ENCODE measurements at places on chromosomes 4 and X.

GRCh38 chr4:105859233-105859632, 36.0 kb upstream of the NPNT start:
- peak; percentile 64 for DNase-seq

DNA sequence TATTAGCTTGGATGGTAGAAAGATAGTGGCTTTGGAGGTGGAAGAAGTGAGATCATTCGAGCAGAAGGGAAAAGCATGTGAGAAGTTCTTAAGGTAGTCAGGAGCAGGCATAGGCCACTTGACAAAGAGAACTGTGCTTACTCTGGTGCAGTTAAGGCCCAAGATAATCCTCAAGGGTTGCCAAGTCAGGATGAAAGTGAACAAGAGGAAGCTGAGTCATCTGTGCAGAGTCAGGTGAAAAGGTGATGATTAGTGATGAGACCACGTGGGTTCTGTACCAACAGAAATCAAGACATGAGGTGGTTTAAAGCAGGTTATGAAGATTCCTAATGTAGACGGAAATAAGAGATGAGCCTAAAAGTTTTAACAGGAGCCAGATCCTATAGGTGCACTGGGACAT, 369.8 kb downstream of the DTHD1 start:
- DNase-seq, result no peak

DNA sequence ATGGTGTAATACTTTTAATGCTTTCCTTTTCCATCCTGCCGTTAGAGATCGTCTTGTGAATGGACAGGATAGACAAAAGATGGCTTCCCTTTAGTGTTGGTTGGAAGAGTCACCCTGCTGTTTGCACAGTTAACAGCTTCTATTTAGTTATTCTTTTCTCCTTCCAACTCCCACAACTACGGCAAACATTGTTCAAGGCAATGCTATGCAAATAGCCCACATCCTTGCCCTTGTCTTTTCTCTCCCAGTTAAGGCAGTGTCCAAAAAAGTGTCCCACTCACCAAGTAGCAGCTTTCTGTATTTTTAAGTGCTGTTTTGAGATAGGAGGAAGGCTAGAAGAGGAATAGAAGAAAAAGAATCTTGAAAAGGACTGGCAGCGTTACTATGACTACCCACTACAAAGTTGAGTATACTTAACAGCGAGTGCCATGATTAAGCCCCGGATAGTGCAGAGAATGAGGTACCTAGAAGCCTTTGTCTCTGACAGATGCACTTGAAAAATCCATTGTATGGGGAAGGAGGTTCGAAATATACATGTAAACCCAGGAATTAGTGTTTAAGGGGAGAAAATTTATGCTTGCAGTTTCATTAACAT, 12.1 kb upstream of the RUFY3 start:
- DNase-seq, result no peak

- DNase-seq, result no peak
Observed at GRCh38 chrX:13151828-13152517, 107.6 kb upstream of the FAM9C start.

DNA sequence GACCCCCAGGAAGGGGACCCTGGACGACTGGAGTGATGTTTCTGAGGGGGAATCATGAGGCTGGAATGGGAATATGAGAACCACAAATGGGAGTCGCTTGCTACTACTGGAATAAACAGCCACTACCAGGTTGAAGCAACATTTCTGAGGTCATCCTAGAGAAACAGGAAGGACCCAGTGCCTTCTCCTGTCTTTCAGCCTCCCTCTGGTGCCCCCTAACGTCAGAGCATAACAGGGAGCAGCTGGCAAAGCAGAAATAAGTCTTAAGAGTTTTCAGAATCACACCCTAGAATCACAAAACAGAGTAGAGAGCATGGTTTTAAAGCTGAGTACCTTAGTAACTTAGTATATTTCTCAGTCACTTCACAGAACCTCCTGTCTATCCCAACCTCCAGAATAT, 347.8 kb upstream of the PITX2 start:
- DNase-seq, result peak; percentile 54

DNA sequence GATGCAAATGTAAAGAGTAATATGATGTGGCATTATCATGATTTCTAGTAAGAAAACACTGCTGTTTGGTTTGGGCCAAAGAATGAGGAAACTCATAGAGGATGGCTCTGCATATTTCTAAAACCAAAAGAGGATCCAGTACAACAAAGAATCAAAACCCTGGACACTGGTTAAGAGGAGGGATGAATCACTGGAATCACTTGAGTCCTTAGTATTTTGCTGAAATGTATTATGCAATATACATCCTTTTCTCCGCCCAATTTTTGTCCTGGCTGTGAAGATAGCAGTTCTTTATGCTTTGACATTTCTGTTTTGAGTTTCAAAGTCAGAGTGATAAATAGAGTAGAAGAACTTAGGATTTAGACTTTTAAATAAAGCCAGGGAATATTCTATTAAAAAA, 345.9 kb downstream of the PACRGL start:
- no peak for DNase-seq

GRCh38 chrX:148214786-148215185, 233.6 kb downstream of the FMR1NB start:
- DNase-seq, result no peak

- DNase-seq, result no peak
Observed at GRCh38 chrX:52216541-52216940, 31.9 kb downstream of the MAGED4 start.

- no peak for DNase-seq
Observed at GRCh38 chr4:123284168-123284567, 112.4 kb upstream of the SPRY1 start.

- DNase-seq, result no peak
Observed at GRCh38 chr4:98150092-98150761, 7.0 kb upstream of the STPG2 start.

GRCh38 chrX:29453333-29453732, 762.0 kb upstream of the MAGEB2 start:
- no peak for DNase-seq

DNA sequence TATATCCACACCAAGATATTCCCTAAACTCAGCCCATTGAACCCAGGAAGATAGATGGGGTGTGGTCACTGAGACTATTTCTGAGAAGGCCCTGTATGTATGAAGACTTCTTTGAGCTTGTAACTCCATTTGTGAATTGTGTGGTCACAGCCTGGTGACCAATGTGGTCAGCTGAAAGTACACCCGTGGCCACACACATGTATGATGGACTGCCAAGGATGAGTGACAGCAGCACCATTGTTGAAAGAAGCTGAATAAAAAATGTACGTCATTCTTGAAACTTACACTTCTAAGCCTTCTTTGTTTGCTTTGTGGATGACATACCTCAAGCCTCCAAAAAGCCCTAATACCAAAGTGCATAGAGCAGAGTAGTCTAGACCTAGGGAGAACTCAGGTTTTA, 581.4 kb downstream of the RAB28 start:
- no peak for DNase-seq

- DNase-seq, result no peak
Observed at GRCh38 chr4:129971419-129971818, 875.5 kb downstream of the C4orf33 start.

DNA sequence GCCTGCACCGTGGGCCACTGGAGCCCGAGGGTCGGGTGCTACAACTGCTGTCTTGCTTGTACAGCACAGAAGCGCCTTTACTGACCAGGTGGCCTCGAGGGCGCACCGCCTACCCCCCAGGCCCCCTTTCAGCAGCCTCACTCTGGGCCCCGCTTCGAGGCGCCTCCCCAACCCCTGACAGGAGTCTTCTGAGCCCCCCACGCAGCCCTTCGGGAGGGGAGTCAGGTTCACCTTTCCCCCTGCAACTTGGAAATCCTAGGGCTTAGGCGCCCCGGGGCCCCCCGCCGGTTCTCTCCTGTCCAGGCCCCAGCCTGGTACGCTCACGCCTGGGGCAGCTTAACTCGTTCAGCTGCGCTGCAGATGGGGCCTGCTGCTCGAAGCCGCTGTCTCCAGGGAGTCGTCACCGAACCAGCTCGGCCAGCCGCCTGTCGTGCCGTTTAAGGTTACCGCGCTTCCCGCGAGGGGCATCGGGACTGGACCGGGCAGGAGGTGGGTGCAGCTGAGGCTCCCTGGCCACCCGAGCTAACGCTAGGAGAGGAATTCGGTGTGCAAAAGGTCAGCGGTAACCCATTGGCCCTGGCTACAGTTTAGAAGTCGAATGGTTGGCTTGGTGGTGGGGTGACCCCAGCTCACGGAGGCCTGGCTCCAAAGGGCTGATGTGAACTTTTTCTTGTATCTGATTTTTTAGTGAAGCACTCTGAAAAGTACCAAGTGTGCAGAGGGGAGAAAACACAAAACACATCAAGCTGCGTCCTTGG, 58.9 kb upstream of the BCOR start:
- no peak for DNase-seq

DNA sequence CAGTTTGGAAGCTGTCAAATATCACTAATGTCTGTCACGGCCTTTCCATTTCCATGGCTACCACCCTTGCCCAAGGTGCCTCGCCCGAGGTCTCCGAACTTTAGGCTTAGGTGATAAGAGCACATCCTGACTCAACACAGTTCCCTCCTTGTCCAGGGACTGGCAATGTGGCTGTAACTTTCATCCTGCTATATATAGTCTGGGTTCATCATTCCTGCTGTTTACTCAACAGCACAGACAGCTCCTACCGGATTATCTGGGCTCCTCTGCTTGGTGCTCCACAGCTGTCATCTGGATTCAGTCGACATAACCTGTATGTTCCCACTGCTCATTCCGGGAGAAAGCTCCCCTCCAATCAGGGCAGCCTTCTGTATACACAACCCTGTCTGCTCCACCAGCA, 51.2 kb downstream of the GATB start:
- DNase-seq, result no peak

DNA sequence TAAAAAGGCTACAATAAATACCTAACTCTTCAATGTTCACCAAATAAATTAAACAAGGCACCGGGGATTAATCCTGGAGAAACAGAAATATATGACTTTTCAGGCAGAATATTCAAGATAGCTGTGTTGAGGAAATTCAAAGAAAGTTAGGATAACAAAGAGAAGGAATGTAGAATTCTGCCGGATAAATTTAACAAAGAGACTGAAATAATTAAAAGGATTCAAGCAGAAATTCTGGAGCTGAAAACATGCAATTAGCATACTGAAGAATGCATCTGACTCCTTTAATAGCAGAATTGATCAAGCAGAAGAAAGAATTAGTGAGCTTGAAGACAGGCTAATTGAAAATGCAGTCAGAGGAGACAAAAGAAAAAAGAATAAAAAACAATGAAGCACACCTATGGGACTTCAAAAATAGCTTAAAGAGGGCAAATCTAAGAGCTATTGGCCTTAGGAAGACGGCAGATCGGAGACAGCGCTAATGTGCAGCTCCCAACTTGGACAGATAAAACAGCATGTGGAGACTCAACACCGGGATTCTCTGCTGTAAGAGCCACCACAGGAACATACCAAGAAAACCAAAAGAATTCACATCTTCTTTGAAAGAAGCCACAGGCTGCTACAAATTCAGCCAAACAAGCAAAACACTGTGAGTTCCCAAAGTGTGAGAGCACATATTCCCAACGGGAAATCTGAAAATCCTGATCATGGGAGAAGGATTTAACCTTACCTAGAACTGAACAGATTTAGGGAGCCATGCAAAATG, 1290.9 kb downstream of the PCDH18 start:
- DNase-seq, result no peak

DNA sequence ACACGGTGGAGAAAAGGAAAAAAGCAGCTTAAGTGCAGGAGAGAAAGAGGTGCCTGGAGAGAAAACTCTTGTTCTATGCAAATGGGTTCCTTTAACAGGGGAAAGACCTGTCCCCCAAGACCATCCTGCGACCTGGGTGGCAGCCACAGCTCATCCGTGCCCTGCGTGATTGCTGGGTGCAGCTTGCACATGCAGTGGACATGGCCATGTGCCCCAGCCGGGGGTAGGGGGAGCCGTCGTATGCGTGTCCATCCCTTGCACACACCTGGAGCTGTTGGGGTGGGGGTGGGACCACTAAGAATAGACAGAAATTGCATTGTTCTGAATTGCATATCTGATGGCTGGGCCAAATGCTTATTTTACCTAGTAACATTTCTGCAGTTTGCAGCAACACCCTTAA, 171.9 kb downstream of the GUCY2F start:
- DNase-seq, result no peak

- DNase-seq, result no peak
Observed at GRCh38 chr4:105414316-105414715, 59.5 kb downstream of the PPA2 start.

- peak; percentile 1 for DNase-seq
Observed at GRCh38 chr4:18954538-18954937, 933.0 kb upstream of the LCORL start.

DNA sequence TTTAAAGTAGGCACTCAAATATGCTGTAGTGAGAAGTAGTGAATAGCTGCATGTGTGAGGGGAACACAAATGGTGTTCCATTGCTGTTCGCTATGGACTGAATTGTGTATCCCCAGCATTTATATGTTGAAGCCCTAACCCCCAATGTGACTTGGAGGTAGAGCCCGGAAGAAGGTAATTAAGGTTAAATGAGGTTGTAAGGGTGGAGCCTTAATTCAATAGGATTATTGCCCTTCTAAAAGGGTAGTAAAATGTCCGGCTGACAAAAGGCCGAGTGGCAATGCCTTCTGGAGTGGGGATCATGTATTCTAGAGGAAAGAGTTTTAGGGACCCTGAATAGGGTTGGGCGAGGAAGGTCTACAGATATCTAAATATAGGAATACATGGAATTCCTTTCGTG, 168.9 kb upstream of the NUDT10 start:
- DNase-seq, result no peak

DNA sequence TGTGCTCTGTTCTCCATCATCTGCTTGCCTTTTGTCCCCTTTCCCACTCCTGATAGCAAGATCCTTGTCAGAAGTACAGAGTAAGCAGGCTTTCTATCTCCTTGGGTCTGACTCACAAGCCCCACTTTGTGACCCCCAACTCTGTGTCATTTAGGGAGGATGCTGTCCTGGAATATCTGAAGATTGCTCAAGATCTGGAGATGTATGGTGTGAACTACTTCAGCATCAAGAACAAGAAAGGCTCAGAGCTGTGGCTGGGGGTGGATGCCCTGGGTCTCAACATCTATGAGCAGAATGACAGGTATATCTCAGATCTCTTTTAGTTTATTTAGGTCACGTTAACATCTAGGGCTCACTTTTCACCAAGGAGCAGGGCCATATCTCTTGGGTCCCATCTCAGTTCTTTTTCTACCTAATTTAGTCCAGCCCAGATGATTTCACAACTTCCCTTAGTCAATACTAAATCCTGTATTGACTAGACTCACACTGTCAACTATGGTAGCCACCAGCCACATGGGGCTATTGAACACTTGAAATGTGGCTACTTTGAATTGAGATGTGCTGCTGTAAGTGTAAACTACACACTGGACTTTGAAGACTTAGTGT, 64.3 kb downstream of the MSN start:
- DNase-seq, result no peak

- no peak for DNase-seq
Observed at GRCh38 chr4:959338-960139, 13.8 kb downstream of the DGKQ start.

All from LoVo (cell line).